ENCODE measurements at places on chromosomes 7 and 10.
A peak's percentile ranks its signal among the peaks of the same experiment; 100 is the strongest.

- peak; percentile 22 for DNase-seq
These were observed 25.2 kb downstream of the SMNDC1 start for GRCh38 chr10:110279407-110279986.

GRCh38 chr10:131928248-131929095 is 27.7 kb downstream of the PPP2R2D start:
- DNase-seq = peak; percentile 19

DNA sequence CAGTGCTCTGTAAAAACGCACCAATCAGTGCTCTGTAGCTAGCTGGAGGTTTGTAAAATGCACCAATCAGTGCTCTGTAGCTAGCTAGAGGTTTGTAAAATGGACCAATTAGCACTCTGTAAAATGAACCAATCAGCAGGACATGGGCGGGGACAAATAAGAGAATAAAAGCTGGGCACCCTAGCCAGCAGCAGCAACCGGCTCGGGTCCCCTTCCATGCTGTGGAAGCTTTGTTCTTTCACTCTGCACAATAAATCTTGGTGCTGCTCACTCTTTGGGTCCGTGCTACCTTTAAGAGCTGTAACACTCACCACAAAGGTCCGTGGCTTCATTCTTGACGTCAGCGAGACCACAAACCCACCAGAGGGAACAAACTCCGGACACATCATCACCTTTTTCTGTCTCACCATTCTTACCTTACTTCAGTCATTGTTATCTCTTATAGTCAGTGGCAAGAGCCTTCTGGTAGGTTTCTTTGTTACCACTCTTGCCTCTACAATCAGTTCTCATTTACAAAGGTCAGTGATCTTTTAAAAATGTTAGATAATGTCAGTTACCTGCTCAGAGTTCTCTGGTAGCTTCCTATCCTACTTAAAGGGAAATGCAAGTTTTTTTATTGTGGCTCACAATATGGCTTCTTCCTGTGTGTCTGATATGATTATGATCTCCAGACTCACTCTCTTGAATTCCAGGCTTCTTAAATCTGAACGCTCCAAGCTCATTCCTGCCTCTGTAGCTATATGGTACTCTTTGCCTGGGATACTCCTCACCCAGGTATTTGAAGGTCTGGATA is 4.5 kb downstream of the STAM start:
- no peak for DNase-seq

GRCh38 chr7:95906851-95907250 is 134.5 kb downstream of the DYNC1I1 start:
- DNase-seq = no peak

DNA sequence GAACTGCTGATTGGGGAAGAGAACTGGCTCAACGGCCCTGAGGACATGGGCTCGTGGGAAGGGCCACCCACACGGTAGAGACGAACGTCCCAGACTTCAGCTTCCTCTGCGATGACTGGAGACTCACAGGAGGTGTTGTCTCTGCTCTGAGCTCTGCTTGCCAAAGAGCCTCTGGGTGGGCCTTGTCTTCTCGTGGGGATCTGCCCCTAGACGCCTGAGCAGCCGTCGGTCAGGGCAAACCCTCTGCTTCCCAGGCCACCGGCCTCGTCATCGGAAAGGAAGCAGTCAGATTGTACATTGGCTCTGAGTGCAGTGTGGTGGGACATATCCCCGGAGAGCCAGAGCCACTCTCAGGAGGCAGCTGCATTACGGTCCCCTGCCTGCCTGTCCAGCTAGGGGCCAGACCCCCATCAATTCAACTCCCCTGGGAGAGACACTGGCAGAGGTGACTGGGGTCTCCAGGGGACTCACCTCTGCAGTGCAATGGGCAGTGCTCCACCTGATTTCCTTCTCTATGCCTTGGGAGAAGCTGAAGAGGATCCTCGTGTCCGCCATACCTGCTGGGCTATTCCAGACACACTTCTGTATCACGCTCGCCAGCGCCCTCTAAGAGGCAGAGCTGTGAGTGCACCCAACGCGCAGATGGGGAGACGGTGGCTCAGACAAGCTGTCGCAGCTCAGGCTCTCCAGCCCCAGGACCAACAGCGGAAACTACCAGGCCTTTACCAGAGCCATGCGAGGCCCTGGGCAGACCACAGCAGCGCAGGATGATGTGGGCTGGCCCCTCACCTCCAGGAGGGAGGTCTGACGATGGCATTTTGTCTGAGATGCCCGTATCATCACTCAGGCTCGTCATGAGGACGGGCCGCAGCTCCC is 227.4 kb downstream of the TCERG1L start:
- no peak for DNase-seq

GRCh38 chr7:6727663-6728062 is 20.9 kb upstream of the ZNF12 start:
- DNase-seq = no peak

DNA sequence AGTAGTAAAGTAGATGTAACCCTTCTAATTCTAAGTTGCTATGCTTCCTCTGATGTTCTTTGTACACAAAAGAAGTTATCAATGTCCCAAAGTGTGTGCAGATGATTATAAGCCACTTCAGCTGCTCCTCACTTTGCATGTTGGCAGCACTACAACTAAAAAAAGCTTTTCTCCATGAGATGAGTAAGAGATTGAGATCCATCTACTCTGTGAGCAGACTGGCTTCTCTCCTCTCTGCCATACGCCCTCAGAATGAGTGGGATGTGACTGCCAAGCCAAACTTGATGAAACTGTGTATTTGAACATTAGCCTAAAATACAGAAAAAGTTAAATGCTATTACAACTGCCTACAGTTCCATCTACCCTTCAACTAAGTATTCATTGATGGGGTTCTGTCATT is 102.9 kb upstream of the ETV1 start:
- DNase-seq = no peak

DNA sequence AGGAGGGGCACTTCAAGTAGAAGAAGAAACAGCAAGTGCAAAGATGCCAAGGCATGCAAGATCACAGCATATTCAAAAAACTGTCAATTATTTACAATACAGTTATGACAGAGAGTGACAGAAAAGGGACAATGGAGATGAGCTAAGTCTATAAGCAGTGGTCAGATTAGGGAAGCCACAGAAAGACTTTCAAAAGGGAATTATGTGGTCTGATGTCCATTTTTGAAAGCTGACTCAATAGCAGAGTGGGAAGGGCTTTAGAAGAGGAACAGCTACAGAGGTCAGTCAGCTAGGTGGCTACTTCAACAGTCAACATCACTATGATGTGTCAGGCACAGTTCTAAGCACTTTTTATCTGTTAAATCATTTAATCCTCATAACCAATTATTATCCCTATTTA is 45.2 kb upstream of the SPOCK2 start:
- peak; percentile 53 for DNase-seq

GRCh38 chr10:48885376-48885775 is 54.3 kb downstream of the LRRC18 start:
- DNase-seq = no peak

- DNase-seq = no peak
These were observed at the start of gene MYPN for GRCh38 chr10:68109331-68109730. Gene MYPN, plus strand, starts transcription at chr10:68109488. Its CDS starts 11,951 bp downstream, at chr10:68121439.

DNA sequence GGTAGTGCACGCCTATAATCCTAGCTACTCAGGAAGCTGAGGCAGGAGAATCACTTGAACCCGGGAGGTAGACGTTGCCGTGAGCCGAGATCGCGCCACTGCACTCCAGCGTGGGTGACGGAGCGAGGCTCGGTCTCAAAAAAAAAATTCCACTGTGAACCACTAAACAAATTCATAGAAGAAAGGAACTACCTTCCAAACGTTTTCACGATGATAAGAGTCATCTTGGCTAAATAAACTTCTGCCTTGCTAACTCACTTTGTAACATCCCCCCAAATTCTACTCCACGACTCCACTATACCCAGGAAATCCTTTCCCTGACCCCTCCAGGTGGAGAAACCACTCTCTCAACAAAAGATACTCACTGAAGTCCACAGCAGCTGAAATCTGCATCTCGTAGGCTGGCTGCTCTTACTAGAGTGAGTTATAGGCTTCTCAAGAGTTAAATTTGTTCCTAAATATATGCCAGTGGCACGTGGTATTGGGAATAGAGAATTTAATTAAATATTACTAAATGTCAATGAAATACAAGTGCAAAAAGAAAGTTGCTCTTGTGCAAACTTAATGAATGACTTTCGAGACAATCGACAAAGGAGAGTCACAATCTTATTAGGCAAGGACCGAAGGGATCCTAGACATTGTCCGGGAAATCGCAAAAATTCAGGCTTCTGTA is 1.6 kb upstream of the GTF2I start:
- DNase-seq = no peak

- DNase-seq = no peak
These were observed 220.0 kb upstream of the KCND2 start for GRCh38 chr7:120052884-120053382.

GRCh38 chr7:108455998-108456677 is at the start of gene NRCAM:
Gene NRCAM, minus strand, starts transcription at chr7:108456436. Its CDS starts 216,372 bp downstream, at chr7:108240064.
- DNase-seq = no peak

DNA sequence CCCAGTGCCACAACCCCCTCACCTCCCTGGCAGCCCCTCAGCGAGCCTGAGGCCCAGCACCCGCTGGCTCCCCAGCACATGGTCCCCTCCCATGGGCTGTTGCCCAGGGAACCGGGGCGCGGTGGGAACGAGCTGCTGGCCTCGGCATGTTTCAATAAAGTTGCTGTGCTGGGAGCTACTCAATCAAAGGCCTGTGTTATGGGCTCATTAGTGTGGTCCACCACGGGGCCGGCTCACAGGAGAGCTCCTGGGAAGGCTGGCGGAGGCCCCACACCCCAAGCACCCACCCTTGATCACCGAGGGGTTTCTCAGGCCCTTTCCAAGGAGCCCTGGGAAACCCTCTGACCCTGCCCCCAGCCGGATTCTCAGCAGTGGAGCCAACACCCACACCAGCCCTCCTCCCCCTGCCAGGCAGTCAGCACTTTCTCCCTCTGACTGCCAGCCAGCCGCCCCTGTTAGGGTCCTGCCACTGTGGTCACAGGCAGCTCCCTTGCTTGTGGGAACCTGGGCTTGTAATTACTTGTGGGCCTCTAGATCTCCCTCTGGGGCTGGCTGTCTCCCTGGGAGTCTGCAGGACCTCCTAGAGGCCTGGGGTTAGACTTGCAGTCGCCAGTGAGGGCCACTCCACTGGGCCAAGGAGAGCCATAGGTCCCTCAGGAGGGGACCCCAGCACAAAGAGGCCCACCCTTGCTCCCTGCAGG is 24.8 kb upstream of the TRIM8 start:
- no peak for DNase-seq

GRCh38 chr10:20147684-20148083 is 331.5 kb downstream of the PLXDC2 start:
- DNase-seq = no peak

DNA sequence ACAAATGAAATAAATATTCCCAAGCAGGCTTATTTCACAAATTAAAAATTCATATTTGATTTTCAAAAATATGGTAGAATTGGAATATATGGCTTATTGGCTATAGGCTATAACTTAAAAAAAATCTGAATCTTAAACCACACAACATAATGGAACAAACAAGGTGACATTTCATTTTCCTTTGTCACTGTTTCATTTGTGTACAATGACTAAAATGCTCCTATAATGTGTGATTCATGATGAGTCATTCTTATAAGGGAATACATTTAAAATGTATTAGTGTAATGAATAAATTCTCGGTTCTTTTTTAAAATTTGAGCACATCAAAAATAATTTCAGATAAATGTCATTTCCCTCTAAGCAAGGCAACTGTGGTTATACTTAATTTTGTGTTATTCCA is 148.0 kb upstream of the ANK3 start:
- no peak for DNase-seq

DNA sequence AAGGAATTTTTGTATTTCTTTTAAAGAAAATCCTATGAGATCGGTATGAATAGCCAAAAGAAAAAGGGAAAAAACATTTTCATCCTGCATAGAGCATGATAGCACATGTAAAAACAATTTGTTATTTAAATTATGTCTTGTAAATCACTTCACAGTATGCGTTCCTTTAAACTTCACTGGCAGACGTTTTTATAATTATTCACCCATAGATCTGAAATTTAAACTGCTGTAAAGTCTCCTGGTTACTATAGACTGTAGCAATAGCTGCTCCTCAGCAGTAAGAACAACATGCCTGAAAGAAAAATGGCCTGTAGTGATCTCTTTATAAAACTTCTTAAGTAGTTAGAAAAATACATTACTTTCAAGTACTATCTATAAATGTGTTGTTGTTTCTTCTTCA is 26.5 kb downstream of the CAPZA2 start:
- DNase-seq = no peak

DNA sequence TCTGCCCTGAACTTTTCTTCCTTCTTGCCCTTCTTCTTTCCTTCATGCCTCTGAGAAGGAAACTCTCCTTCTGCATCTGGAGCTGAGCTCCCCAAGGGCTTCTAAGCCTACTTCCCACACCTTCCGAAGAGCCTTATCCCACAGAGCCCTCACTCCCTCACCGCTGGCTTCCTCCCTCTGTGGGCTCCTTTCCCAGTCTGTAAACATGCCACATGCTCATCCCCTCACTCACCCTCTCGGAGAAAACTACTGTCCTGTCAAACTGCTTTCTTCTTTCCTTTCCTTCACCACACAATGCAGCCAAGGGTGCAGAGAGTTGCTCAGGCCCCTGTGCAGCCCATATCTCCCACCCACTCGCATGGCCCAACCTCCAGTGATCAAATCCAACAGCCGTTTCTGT is 18.1 kb downstream of the ANKRD16 start:
- DNase-seq = no peak

DNA sequence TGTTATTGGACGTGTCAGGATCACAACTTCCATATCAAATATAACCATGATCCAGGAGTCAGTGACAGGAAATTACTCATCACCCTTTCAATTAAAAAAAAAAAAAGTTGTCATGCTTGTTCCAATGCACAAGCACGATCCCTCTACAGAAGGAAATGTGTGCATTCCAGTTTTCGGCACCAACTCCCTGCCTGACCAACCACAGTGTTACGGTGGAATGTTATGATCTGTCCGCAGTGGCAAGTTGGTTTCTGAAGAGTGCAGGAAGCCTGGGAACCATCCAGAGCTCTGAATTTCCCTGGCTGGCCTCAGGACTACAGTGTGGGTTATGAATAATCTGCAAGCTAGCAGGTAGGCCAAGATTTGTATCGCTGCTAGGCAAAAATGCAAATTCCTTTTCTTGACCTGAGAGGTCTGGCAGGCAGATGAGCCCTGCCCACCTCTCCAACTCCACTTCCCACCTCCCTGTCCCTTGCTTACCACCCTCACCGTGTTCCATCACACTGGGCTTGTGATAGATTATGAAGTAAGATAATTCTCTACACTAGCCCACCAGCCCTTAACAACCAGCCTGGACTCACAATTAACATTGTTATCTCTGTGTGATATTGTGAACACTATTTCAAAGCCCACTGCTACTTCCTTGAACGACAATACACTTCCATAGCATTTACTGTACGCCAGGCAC is 20.4 kb downstream of the FRMPD2 start:
- no peak for DNase-seq

GRCh38 chr7:17406738-17407137 is 108.3 kb downstream of the AHR start:
- DNase-seq = no peak

- DNase-seq = no peak
These were observed 5.0 kb upstream of the LGI1 start for GRCh38 chr10:93752761-93753160.
